ENCODE measurements at places on chromosomes 2 and 18.

DNA sequence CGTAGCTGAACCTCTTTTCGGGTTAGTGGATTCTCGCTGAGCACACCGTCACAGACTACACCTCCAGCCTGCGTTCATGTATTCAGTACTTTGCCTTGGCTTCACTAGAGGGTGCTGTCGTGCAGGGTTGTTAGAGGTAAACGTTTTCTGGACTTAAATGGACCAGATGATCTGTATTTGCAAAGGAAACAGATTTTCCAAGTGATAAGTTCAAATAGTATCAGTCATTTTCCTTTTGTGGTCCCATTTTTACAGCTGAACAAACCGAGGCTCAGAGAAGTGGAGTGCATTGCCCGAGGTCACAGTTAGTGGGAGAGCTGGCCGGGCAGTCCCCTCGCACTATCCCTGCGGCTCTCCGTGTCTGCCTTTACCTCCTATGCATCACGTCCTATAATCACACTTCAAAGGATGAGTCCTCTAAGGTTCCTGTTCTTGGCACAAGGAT lies 125.9 kb downstream of the MAP4K4 start:
- DNase-seq: peak; percentile 42

DNA sequence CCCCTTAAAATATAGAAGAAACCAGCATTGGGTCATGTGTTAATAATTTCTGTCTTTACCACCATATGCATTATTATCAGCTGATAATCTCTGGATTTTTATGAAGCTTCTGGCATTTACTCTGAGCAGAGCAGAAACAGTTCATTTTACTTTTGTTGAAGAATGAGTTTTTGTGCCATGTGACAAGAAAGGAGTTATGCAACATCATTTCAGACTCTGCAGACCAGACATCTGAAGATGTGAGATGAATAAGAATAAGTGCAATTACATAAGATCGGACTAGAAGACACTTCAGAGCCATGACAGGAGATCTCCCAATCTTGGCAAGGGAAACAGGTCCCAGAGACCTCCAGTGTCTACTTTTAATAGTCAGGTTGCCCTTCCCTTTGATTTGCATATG lies 869.4 kb upstream of the VRK2 start:
- DNase-seq: no peak

- DNase-seq: no peak
Measured at GRCh38 chr2:56123538-56123937, 60.3 kb upstream of the CCDC85A start.

GRCh38 chr2:234761910-234762309 lies 189.9 kb upstream of the SH3BP4 start:
- DNase-seq: no peak

DNA sequence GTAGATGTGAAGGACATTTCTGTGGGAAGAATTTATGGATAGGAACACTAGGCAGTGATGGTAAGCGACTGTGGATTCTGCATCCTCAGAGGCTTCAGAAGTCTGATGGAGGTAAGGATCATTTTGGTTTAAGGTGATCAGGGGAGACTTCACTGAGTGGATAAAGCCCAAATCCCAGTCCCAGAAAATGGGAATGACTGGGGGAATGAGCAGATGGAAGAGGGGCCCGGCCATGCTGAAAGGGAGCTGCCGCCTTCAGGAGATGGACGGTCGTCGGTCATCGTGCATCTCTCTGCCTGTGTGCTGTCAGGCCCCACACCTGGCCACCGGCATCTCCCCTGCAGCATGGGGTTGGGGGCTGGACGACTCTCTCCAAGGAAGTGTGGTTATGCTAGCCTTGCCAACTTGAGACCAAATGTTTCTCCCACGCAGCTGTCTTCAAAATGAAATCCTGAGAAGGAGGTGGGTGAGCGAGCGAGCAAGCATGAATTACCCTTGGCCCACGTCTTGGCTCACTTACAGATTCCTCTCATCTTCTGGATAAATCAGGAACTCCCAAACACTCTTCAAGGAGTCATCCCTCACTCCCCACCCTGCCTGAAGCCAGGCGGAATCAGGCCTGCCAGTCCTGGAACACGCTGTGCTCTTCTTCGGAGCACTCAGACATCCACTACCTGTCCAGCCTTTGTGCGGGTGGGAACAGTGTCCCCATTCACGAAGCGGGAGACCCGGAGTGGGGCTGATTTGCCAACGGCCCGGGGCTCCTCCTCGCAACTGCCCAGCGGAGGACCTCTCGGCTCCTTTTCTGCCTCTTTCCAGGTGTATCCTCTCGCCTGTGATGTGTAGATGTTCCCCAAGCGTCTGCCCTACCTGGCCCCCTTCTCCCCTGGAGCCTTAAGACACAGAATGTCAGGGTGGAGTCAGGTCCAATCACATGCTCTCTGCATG lies 85.6 kb downstream of the PRKCE start:
- no peak for DNase-seq

DNA sequence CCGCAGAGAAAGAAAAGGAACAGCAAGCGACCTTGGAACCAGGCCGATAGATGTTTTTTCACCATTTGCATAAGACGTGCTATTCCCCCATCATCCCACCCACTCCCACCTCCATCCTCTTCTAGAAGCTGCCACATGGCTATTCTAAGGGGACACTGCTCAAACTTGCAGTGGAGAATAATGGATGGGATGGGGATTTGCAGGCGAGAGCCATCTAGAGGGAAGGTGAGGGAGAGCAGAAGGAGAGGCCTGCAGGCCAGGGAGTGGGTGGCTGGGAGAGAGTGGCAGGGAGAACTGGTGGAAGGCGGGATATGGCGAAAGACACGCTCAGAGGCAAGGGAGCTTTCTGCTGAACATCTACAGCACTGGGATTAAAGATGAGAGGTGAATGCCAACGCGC lies 84.9 kb downstream of the MAPK4 start:
- DNase-seq: no peak

DNA sequence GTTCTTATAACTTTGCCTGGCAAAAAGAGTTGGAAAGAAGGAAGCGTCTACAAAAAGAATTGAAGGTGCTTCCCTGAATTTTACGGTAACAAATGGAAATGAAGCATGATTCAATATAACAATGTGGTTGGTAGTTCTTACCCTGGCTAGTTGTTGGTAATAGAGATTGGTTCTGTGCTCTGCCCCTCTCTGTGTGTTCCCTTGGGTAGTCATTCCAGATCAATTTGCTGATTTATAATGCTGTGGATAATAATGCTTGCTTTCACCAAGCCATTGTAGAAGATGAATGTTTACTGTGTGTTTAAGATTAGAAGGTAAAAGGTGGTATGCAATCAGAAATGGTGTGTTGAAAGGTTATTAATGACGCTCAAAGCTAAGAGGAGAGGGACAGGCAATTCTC lies 577.8 kb upstream of the NXPH2 start:
- DNase-seq: no peak

GRCh38 chr2:240060977-240061591 lies 7.8 kb upstream of the OR6B3 start:
- no peak for DNase-seq

GRCh38 chr18:9416563-9417072 lies 58.7 kb upstream of the RALBP1 start:
- DNase-seq: no peak

- no peak for DNase-seq
Measured at GRCh38 chr2:170340693-170341068, 162.7 kb downstream of the MYO3B start.

DNA sequence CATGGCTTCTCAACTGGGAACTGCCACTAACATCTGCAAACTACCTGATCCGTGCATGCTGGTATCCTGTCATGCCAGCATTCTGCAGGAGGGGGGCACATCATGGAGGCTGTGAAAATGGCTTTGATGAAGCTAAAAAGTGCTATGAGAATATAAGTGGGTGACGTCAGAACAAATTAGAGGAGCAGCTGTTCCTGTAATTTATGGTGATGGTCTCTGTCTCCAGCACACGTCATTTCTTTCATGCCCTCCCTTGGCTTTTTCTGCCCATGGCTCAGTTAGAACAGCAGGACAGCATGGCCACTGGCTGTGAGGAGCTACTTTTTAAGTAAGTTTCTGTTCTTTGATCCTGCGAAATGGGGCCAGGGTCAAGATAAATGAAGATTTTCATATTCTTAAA lies 466.3 kb downstream of the THSD7B start:
- DNase-seq: no peak

DNA sequence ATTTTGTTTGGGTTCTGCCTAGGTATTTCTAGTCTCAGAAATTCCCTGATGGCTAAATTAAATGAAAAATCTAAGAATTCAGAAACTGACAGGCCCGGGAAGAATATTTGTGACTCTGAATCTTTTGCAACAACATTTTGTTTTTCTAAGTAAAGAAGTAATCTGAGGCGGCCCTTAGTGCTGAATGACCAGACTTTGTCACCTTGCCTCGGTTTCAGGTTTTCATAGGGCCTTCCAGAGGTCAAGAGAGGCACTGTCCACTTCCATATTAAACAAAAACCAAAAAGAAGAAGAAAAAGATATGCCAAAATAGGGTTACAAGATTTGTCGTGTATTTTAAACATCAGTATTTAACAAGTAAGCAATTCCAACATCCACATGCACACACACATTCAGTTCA lies 16.1 kb upstream of the CCNYL1 start:
- no peak for DNase-seq

DNA sequence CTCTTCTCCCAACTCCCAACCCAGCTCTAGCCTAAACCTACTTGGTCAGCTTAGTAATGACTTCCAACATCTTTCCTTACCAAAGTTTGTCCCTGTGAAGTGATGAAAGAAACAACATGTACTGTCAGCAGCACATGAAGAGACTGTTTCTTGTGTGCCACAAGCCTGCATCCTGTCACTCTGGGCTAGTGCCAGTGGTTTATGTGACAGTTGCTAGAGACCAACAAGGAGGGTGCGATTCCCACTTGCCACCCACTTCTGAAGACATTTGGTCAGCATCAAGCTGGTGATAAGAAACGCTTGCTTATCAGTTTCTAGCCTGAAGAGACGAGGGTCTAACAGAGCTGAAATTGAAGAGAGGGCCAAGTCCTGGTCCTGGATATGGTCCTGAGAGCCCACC lies 132.6 kb downstream of the COL4A4 start:
- no peak for DNase-seq

DNA sequence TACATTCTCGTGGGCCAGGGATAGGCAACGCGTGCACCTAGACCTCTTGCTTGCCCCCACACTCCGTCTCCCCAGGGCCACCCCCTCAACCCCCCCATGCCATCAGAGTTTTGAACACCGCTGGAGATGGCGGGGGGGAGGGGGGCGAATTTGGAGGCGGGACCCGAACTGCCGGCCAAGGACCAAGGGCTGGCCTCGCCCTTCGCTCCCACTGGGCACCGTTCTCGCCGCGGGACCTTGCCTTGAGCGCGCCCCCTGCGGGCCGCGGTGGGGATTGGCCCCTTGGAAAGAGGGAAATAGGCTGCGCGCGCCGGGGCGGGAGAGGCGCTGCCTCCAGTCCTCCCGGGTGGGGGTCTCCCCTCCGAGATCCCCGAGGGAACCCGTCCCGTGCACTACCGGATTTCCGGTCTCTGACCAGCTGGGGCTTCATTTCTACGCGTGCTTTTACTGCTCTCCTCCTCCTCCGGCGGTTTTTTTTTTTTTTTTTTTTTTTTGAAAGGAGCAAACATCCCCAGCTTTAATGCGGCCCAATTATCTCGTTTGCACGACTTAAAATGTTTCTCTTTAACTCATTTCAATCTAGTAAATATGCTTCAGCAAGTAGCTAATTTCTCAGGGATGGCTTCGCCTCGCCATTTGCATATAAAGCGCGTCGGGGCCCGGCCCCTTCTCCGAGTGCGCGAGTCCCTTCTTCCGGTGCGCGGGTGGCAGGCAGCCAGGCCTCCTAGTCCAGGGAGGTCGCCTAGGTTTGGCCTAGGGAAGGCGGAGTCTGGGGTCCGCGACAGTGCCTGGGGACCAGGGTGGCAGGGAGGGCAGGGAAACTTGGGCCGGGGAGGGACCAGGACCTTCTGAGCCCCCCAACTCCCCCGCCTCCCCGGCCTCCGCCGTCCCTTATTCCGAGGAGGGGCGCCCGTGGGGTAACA lies 10.0 kb upstream of the GBX2 start:
- DNase-seq: no peak

DNA sequence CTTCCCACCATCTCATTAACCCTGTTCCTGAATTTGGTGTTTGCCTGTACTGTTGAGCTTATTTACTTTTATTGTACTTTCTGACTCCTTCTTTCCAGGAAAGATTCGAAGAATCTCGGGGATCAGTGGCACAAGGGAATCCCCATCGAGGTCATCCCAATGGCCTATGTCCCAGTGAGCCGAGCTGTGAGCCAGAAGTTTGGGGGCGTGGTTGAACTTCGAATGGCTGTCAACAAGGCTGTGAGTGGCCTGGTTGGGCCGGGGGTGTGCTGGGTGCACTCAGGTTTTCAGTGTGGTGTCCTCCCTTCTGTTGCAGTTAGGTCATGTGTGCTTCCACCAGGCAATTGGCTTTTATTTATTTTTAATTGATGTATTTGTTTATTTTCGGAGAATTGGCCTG lies 45.0 kb downstream of the RPIA start:
- DNase-seq: no peak

DNA sequence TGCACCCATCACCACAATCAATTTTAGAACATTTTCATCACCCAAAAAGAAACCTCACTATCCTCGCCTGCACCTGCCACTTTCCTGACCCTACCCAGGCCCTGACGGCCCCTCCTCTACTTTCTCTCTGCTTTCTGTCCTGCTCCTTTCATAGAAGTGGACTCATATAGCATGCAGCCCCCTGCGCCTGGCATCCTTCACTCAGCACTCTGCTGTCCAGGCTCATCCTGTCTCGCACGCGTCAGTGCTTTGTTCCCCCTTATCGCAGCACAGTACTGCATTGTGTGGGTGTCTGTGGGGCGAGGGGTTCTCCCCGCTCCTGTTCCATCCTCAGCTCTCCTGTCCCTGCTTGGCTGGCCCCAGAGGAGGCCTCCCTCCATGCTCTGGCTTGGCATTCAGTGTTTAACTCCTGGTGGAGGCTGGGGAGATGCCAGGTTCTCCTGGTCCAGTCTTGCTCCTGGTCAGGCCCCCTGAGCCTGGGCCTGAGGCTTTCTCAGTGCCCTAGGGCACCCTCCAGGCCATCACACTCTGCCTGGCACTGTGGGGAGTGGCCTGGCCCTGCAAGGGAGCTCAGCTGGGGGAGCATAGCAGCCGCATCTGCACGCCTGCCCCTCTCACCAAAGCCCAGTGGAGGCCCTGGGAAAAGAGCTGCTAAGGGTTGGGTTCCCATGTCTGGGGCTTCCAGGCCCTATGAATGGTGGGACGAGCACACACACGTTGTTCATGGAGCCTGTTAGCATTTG lies 6.6 kb upstream of the TUBB6 start:
- no peak for DNase-seq

DNA sequence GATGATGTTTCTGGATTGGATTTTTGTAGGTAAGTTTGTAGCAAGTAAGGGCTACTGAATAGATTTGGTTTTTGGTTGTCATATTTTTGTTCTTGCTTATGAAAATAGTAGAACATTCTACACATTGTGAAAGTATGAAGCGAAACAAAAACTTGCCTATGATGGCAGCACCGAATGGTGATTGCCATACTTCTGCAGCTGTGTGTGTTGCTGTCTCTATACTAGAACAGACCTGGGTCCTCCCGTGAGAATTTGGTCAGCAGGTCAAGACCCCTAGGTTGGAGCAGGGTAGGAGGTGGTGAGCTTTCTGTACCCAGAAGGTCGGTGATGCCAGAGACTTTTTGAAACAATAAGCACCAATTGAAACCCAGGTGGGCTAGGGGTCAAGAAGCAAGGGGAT lies 322.6 kb downstream of the PRKCE start:
- no peak for DNase-seq

Measured in activated CD4-positive, alpha-beta T cell treated with anti-CD3 and anti-CD28 coated beads for 1 hour (primary cell).